Stimulated activated CD8-positive, alpha-beta memory T cell treated with anti-CD3 and anti-CD28 coated beads, Interleukin-4, amount 100 ng/mL, for 1 hour (primary cell): ENCODE measurements at places on chromosomes 6 and 20.

GRCh38 chr20:37990571-37991151, 42.6 kb downstream of the TTI1 start:
- DNase-seq: peak; percentile 16

GRCh38 chr6:87396595-87397392, 11.0 kb upstream of the CFAP206 start:
- no peak for DNase-seq

- DNase-seq: no peak
Observed at GRCh38 chr6:85460921-85461797, 11.3 kb downstream of the NT5E start.

DNA sequence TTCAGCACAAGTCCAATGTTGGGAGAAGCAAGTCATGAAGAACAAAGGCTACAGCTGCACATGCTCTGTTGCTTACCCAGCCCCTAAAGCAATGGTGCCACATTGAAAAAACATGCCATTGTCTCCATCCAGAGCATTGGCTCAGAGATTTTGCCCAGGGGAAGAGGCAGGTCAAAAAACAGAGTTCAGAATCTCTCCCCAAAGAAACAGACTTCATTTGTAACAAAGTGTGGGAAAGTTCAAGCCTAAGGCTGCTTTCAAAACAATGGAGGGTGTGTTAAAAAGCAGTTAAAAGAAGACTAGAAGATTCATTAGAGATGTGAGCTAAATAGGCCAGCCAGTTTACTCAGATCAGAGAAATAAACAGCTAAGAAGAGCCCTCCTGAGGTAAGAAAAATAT, 63.6 kb downstream of the DZANK1 start:
- no peak for DNase-seq

GRCh38 chr6:45930420-45931040, 85.1 kb downstream of the CLIC5 start:
- peak; percentile 17 for DNase-seq

GRCh38 chr6:45691426-45691825, 313.7 kb upstream of the SUPT3H start:
- DNase-seq: no peak

DNA sequence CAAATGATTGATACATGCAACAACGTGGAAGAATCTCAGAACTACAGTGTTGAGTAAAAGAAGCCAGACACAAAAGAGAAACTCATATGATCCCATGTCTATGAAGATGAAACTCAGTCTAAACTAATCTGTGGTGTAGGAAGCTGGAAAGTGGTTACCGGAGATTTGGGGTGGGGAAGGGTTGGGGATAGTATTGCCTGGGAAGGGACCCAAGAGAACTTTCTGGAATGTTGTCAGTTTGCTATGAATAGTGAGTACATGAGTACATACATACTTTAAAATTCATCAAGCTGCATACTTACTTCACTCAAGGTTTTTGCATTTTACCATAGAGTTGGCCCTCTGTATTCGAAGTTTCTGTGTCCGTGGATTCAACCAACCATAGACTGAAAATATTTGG, 106.0 kb downstream of the SAMD5 start:
- DNase-seq: no peak

DNA sequence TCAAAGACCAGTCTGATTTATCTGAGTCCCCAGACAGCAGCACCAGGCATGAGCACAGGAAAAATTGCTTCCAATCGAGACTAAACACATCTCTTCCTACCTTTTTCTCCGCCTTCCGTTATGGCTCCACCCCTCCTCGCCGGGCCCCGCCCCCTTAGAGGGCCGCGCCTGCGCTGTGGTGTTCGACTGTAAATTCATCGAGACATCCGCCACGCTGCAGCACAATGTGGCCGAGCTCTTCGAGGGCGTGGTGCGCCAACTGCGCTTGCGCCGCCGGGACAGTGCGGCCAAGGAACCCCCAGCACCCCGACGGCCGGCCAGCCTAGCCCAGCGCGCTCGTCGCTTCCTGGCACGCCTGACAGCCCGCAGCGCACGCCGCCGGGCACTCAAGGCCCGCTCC, 8.9 kb downstream of the REM1 start:
- DNase-seq: no peak

DNA sequence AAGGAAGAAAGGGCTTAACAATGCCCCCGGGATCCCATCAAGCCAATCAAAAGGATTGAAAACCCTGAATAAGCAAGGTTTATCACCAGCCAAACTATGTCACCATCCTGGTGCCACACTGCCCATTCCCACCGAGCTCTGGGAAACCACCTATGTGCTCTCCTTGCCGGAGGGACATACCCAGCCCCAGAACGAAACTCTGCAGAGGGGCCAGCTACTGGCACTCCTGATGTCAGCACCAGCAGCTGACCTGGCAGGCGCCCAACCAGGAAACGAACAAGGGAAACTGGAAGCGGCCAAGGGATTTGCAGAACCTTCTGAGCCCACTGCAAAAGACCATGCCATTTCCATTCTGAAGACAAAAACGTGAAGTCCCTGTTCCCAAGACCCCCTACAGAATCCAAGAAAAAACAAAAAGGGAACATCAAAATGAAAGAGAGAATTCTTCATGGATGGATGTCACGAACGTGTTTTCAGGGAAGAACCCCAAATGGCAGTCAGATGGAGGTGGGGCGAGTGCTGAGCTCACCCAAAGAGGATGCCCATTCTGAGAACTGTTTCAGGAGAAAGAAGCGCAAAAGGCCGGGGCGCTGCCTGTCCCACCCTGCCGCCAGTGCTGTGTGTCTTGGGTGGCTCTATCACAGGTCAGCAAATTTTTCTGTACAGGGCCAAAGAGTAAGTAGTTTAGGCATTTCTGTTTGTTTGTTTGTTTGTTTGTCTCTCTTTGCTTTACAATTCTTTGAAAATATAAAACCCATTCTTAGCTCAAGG, 305.2 kb downstream of the ESR1 start:
- DNase-seq: no peak

- no peak for DNase-seq
Observed at GRCh38 chr6:71250099-71250602, 38.5 kb upstream of the OGFRL1 start.

DNA sequence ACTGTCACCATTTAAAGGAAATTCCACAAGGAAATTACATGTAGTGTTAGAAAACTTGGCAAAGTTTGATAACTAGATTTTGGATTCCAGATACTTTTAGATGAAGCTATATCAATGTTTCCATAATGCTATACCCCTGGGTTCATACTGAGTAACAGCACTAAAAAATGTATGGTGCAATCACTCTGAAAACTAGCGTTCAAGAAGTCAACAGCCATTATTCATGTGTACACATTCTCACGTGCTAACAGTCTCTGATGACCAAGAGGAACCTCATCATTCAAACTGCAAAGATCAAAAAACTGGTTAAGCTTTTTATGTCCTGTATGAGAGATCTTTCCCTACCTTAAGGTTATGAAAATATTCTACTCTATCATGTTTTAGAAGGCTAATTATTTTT, 197.6 kb downstream of the GMDS start:
- DNase-seq: no peak

DNA sequence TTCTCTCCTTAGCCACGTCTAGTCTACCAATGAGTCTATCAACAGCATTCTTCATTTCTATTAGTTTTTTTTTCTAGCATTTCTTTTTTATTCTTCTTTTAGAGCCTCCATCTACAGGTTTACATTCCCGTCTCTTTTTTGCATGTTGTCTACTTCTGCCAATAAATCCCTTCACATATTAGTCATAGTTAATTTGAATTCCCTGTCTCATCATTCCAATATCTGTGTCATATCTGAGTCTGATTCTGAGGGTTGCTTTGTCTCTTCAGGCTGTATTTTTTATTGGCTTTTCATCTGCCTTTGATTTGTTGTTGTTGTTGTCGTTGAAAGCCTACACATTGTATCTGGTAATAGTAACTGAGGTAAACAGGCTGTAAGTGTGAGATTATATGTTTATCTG, 104.6 kb downstream of the HMGCLL1 start:
- DNase-seq: no peak

DNA sequence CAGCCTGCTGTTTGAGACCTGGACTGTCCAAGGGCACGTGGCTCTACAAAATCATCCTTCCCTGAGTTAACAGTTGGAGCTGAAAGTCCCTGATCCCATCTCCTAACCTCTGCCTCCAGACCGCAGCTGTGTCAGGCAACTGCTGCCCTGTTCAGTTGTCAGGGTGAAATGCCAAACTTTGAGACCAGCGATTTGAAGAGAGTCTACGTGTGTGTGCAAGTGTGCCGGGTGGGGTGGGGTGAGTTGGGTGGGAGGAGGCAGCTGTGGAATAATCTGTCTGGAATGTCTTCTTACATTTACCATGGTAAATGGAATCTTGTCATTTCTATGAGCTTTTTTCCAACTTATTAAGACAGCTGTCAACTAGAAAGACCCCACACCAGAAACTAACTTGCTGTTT, 81.0 kb upstream of the FAM8A1 start:
- DNase-seq: no peak

DNA sequence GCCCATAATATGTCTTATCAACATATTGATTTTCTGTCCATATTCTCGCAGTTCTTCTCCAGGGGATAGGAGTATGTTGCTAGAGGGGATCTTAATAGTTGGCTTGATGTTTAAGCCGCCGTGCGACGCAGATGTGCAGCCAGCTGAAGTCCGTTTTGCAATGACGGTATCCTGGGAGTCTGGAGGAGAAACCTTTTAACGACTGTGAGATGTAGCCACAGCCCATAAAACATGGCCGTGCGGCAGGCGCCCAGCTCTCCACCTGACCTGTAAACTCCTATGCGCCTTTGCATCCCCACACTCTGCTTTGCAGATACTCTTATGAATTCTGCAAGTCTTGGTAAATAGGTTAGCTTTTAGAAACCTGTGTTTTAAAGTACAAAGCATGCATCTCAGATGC, 36.9 kb downstream of the BMP6 start:
- no peak for DNase-seq
